HuH-7 (cell line): ENCODE measurements at places on chromosomes 13 and 19.

GRCh38 chr13:85724546-85725432, 74.4 kb downstream of the SLITRK6 start:
- DNase-seq, result no peak

GRCh38 chr13:28052945-28053344, 47.4 kb downstream of the FLT3 start:
- DNase-seq, result no peak

DNA sequence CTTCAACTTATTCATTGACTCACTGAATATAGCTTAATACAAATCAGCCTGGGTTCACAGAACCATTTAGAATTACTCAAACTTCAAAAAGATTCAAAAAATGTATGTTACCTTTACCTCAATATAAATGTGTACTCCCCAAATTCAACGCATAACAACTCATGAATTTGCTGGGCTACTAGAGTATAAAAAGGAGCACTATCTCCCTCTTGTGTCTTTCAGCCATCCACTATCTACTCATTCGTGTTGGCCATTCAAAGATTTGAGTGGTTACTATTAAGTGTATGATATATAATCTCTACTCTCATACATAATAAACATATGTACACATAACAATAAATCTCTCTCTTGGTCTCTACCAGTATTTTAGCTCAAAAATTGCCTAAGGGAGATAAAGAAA, 20.3 kb downstream of the INTS6 start:
- DNase-seq, result no peak

DNA sequence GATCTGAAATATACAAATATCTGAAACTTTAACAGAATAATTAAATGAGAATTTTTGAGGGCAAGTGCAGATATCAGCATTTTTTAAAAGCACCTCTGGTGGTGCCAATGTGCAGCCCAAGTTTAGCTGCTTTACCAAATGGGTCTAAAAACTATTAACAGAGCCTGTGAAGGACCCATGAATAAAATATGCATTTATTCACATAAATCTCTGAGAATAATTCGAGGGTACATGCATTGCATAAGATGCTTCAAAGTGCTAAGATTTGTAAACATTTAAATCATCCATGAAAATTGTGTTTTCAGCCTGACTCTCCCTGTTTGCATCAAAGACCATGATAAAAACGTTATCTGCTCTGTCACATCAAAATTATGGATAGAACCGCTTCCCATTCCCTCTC, 47.1 kb upstream of the TNFSF11 start:
- DNase-seq, result no peak

- DNase-seq, result no peak
Measured at GRCh38 chr19:821825-822503, at the start of gene PLPPR3. Gene PLPPR3 (minus strand): TSS chr19:821955. CDS start chr19:821559, 396 bp downstream.
